ENCODE measurements at places on chromosomes 3 and 15.

DNA sequence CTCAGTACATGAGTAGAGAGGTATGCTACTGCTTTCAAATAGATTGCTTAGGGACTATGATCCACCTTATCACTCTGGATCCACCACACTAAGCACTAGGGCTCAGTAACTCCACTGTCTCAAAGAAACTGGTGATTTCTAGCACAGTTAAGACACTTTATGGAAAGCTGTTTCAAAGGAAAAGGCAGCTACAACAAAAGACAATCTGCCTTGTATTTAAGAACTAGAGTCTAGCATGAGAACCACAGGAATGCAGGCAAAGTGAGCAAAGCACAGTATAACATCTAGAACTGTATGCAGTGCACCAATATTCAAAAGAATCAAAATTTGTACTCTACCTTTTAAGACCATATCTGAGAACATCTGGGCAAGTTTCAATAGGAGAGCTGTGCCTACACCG is 17.9 kb downstream of the TFRC start:
- no peak for DNase-seq

DNA sequence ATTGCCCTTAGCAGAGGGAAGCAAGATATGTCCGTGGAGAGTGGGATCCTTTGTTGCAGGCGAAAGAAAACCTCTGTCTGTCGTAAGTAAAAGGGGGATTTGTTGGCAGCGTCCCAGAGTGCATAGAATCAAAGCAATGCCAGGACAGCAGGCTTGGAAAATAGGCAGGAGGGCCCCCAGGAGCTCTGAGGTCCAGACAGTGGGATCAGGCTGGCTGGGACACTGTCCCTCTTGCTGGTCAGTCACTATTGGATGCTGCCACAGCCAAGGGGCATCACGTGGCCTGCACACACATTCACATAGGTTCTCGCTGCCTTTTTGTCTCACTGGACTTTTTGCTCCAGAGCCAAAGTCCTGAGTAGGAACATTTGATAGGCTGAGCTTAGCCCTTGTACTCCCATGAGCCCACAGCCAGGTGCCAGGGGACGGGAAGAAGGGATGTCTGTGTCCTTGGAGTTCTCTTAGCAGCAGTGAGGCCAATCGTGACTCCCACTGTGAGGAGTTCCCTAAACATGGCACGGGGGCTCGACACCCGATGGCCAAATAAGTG is 10.7 kb downstream of the MUC20 start:
- DNase-seq, result no peak

DNA sequence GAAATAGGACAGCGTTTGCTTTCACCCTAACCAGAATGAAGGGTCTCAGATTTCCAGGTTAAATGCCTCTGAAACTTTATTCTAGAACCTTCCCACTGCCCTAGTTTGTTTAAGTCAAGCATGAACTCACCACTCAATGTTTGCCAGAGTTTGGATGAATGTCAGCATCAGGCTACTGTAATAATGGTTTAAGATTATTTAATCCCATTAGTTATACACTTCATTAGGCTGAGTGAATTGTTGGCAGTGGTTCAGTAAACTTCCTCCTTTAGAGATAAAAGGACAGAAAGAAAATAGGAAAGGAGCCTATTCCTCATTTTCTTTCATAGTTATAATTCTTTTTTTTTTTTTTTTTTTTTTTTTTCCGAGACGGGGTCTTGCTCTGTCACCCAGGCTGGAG is 401.9 kb upstream of the TPRG1 start:
- no peak for DNase-seq

DNA sequence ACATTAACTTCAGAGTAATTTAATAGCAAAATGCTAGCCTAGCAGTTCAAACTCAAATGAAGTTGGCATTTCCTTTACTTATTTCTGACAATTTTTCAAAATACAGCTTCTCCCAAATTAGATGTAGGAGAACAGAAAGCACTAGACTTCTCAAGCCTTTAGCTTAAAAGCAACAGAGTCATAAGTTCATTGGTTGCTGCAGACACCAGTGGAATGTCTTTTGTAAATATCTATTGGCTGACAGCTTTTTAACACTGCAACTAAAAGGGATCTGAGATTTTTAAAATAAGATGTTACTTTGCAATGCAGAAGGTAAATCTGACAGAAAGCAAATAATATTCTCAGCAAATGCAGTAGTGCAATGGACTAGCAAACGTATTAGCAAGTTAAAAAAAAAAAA is 259.3 kb downstream of the TBL1XR1 start:
- DNase-seq, result no peak

GRCh38 chr3:123783811-123784210 is 100.3 kb downstream of the MYLK start:
- no peak for DNase-seq

DNA sequence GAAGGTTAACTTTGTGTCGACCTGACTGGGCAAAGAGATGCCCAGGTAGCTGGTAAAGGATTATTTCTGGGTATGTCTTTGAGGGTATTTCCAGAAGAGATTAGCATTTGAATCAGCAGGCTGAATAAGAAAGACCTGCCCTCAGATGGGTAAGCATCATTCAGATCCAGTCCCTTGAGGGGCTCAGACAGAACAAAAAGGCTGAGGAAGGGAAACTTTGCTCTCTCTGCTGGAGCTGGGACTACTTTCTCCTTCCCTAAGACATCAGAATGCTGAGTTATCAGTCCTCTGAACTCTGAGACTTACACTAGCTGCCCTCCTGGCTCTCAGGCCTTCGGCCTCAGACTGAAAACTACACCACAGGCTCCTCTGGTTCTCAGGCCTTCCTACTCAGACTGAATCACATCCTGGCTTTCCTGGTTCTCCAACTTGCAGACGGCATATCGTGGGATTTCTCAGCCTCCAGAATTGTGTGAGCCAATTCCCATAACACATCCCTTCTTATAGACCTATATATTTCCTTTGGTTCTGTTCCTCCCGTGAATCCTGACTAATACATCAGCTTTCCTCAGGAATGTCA is 982.9 kb downstream of the TUSC7 start:
- no peak for DNase-seq

- peak; percentile 35 for DNase-seq
These were observed 778 bp upstream of the AP4E1 start for GRCh38 chr15:50907601-50908208.

GRCh38 chr3:122890077-122890719 is 95.3 kb downstream of the SLC49A4 start:
- DNase-seq, result no peak

- DNase-seq, result no peak
These were observed 702 bp downstream of the ARHGEF3 start for GRCh38 chr3:56800832-56801661.

DNA sequence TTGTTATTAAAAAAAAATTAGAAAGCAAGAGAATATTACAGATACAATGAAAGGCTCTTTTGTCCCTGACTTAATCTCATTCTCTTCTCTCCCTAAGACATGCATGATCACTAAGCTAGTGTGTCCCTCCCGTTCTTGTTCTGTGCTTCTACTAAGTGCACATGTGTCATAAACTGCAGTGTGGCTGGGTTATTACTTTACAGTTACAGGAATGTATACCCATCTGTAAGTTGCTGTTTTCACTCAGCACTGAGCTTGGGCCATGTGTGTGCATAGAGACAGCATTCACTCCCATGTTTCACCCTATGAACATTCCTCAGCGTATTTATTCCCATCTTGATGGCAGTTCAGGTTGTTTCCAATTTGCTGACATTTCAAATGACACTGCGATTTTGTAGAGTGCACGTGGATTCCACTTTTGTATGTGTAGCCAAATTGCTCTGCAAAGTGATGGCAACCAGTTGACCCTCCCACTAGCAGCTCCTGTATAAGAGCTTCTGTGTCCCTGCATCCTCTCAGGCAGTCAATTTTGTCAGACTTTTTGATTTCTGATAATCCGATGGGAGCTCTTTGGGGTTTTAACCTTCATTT is 145.8 kb upstream of the UBE2E1 start:
- no peak for DNase-seq

- DNase-seq, result no peak
These were observed 66.7 kb upstream of the PRICKLE2 start for GRCh38 chr3:64291956-64292355.

- DNase-seq, result no peak
These were observed 243.1 kb upstream of the STT3B start for GRCh38 chr3:31289584-31289983.

DNA sequence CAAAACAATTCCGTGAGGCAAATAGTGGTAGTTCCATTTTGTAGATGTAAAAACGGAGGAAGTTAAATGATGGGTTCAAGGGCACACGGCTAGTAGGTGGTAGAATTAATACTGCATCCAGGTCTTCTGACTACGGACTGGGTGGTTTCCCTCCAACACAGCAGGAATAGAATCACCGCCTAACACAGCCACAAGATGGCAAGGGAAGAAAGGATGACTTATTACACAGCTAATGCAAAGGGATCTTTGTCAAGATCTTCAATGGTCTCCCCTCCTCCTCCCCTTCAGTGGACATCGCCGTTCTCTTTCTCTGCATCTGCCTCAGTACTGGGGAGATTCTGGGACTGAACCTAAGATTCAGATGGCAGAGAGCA is 524 bp upstream of the TOPBP1 start:
- DNase-seq, result no peak

GRCh38 chr3:169172535-169172934 is 491.0 kb downstream of the MECOM start:
- DNase-seq, result no peak

GRCh38 chr15:35308802-35309201 is 223.7 kb upstream of the NANOGP8 start:
- no peak for DNase-seq

GRCh38 chr15:101269479-101270223 is 7.6 kb downstream of the SELENOS start:
- no peak for DNase-seq

DNA sequence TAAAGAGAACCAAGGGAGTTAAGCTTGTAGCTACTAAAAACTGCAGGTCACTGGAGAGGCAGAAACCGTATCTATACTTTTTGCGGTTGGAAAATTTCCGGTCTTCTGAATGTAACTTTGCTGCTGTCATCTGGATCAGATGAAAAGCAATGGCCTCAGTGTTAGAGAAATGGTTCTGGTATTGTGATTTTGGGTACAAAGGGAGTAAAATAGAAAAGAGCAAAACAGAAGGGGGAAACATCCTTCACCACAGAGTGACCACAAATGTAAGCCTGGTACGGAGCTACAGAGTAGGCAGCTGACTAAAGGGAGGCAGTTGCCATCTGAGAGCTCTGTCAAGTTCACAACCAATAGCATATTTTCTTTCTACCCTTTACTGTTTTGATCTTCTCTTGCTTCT is 5.6 kb downstream of the CD96 start:
- no peak for DNase-seq

GRCh38 chr3:30245858-30246622 is 360.4 kb upstream of the TGFBR2 start:
- no peak for DNase-seq

- DNase-seq, result no peak
These were observed 34.4 kb downstream of the PAQR9 start for GRCh38 chr3:142929109-142929508.

DNA sequence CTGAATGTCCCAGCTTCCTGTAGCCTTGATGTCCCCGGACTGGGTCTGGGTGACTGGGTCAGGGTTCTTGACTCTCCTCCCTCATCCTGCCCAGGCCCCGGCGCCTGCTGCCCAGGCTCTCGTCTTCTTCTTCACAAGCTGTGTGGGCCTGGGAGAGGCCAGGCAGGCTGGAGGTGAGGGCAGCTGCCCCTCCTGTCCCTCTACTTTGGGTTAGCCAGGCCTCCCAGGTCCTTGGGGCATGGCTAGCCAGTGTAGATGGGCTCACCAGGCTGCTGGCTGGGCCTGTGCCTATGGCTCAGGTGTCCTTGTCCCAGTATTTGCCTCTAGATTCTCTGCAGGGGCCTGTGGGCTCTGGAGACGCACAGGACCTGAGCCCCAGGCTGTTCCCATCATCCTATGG is 31.8 kb downstream of the TKT start:
- DNase-seq, result no peak

- no peak for DNase-seq
These were observed 289.4 kb upstream of the IGF1R start for GRCh38 chr15:98358971-98359370.

DNA sequence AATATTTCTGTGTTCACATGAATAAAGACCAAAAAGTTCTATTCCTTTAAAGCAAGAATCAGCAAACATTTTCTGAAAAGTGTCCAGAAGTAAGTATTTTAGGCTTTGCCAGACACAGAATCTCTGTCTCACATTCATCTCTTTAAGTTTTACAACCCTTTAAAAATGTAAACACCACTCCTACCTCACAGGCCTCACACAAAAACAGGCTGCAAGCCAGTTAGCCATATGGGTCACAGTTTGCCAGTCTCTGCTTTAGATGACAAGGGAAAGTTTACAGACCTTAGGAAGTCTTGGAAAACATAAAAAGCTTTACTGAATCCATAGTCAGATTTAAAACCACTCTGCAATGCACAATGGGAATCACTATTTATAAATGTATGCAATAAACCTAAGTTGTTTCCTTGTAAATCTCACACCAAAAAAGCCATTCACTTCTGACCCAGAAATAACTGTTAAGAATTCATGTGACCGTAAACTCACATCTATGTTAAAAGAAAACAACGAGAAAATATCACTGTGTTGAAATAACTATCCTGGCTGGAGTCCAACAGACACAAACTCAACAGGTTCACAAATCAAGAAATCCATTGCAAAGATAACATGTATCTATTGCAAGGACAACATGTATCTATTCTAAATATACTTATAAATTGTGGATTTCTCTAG is 308.2 kb downstream of the ULK4 start:
- no peak for DNase-seq

DNA sequence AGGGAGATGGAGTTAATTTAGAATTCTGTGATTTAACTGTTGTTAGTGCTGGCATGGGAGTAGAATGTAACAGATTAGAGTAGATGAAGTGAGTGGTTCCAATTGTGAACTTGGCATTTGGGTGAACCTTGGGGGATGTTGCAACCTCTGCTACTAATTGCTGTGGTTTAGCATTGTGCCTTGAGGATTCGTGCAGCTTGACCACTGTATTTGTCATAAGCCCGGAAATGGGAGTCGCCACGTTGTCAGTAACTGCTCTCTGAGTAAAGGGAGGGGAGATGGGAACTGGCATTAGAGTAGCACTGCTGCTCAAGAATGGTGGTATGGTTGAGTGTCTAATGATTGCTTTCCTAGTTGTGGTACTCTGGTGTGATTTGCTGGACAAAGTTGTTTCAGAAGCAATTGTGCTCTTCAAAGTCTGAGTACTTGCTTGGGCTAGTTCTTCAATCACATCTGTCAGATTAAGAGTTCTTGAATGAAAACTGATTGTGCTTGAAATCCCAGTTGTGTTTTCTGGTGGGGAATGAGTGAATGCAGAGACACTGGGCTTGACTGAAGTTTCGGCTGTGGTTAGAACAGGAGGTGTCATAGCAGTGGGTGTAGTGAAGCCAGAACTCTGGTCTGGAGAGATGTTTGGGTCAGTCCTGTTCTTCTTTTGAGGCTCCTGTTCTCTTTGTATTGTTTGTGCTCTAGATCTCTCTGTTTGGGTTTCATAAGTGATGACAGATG is 15.4 kb downstream of the IGSF10 start:
- DNase-seq, result no peak

- no peak for DNase-seq
These were observed 29.7 kb downstream of the DNASE1L3 start for GRCh38 chr3:58180940-58181587.

DNA sequence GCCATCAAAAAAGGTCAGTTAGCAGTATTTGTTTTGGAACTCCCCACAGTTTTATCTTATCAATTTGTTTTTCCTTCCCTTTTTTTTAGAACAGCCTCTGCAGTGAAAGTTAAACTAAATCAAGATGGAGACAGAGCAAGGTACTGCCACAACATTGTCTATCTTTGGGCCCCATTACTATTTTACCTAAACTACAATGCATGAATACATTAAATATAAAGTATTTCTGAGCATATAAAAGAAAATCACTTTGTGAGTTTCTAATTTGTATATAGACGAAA is 139.5 kb downstream of the MEIS2 start:
- DNase-seq, result no peak

All from stimulated activated CD8-positive, alpha-beta memory T cell treated with anti-CD3 and anti-CD28 coated beads, Interleukin-15, amount 100 ng/mL, for 1 hour (primary cell).